WTC11 (cell line): ENCODE measurements at places on chromosomes 13 and 19. TPM values are rescaled to one million over a fixed set of nuclear protein-coding genes. Genes with fewer than 3 reads are reported as not detected.

- no peak for DNase-seq
These were observed 1.1 kb downstream of the AKAP8L start for GRCh38 chr19:15417699-15418098.

- DNase-seq: no peak
These were observed 819.5 kb downstream of the DIAPH3 start for GRCh38 chr13:59343993-59344822.

DNA sequence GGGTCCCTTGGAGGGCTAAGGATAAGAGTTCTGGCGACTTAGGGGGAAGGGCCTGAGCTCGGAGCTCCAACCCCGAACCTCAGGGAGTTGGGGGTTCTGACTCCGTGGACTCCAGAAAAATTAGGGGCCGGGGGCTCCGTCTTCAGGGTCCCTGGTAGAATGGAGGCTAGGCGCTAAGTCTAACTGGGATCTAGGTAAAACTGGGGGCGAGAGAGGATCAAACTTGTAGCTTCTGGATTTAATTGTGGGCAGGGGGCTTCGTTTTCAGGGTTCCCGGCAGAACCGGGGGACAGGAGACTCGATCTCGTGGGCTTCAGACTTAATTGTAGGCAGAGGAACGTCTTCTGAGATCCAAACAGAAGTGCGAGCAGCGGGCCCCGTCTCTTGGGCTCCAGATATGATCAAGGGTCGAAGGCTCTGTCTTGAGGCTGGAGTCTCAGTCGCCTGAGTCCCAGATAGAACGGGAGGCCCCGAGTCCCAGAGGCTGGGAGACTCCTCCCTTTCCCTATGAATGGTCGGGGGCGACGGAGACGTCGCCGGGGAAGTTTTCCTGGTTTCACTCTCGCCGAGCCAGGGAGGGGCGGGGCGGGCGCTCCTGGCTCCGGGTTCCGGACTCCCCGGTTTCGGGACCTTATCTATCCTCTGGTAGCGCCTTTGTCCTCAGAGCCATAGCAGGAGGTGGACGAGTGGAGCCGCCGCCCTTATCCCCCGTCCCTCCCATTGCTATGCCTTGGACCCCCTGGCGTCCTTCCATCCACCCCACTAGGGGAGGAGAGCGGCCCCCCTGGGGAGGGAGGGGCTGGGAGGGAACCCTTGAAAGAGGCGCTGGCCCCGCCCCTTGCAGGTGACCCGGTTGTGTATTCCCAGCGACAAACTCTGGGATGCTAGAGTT is 1.3 kb downstream of the NECTIN2 start:
- DNase-seq: peak; percentile 74

- peak; percentile 68 for DNase-seq
These were observed at the start of gene CELF5 for GRCh38 chr19:3224346-3225168. Gene CELF5, plus strand, starts transcription at chr19:3224661. Its CDS starts 79 bp downstream, at chr19:3224740.

- DNase-seq: no peak
These were observed 168.5 kb upstream of the FREM2 start for GRCh38 chr13:38518328-38518727.

- DNase-seq: no peak
These were observed 12.0 kb downstream of the LPAR6 start for GRCh38 chr13:48400850-48401291.

GRCh38 chr13:30850867-30851211 is 55.2 kb upstream of the MEDAG start:
- no peak for DNase-seq

DNA sequence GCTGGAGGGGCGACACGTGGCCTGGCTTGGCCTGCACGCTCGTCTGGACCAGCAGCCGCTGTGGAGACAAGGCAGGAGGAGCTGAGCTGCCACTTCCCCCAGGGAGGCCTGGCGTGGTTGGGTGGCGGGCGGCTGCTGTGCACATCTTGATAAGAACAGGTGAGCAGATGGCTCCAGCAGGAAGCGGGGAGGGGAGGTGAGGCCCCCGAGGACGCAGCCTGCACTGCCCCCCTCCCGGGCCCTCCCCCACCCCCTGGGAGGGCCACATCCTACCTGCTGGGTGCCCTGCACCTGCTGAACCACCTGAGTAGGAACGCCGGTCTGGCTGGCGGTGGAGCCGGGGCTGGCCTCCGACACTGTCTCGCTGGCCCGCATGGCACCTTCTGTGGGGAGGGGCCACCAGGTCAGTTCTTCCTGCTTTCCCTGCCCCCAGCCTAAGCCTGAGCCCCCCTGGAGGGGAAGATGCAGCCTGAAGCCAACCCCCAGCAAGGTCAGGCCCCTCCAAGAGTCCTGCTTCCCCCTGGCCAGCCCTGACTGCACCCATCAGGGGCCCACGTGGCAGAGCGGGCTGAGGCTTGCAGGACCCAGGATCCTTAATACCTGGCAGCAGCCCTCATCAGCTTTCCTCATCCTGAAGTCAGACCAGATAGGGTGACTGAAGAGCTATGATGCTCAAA is 22.8 kb downstream of the RFX1 start:
- no peak for DNase-seq

- no peak for DNase-seq
These were observed 575.6 kb downstream of the DIAPH3 start for GRCh38 chr13:59587971-59588716.

GRCh38 chr13:61765181-61765742 is 349.6 kb upstream of the PCDH20 start:
- no peak for DNase-seq

- no peak for DNase-seq
These were observed 148.7 kb downstream of the NALCN start for GRCh38 chr13:101267656-101268055.

GRCh38 chr13:30142486-30143211 is 164.7 kb downstream of the KATNAL1 start:
- no peak for DNase-seq

DNA sequence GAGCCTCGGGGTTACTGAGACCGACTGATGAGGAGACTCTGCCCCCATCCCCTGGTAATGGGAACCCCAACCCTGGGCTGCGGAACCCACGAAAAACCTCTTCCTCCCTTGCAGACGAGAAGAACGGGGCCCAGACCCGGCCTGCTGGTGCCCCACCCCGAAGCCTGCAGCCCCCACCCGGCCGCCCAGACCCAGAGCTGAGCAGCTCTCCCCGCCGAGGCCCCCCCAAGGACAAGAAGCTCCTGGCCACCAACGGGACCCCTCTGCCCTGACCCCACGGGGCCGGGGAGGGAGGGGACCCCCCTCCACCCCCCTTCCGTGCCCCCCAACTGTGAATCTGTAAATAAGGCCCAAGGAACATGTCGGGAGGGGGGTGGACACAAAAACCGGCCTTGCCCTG is 13.3 kb downstream of the TMEM150B start:
- no peak for DNase-seq

GRCh38 chr19:53988981-53989380 is 2.5 kb upstream of the CACNG6 start:
- DNase-seq: no peak

DNA sequence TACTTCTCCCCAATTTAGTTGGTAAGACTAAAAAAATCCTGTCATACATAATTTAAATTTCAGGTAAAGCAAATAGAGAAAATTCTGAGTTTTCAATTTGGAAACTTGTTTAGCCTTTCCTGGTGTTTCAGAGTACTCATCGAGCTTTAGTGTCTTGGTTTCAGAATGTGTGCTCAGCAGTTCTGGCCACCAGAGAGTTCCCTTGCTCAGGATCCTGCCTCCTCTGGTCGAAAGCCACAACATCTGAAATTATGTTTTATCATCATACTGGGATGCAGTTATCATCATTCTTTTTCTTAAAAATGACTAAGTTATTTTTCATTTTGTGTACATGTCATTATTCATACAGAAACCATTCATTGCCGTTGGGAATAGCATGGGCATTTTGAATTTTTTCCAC is 263.2 kb upstream of the SPRY2 start:
- DNase-seq: no peak

DNA sequence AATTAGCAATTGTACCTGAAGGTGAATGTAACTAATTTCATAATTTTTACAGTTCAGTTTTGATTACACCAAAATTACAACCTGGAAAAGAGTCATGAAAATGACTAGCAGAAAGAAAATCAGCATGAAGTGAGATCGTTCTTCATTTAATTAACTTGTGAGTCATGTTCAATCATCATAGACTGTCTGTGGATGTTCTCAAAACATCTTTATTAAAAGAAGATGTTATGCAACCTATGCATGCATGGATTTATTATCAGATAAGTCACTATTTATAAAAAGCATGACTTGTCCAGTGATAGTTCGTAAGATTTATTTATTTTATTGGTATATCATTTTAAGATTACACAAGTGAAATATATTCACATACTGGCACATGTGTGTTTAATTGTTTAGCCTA is 245.9 kb downstream of the ITGBL1 start:
- no peak for DNase-seq

GRCh38 chr19:39867133-39867532 is 21.0 kb upstream of the FBL start:
- no peak for DNase-seq

DNA sequence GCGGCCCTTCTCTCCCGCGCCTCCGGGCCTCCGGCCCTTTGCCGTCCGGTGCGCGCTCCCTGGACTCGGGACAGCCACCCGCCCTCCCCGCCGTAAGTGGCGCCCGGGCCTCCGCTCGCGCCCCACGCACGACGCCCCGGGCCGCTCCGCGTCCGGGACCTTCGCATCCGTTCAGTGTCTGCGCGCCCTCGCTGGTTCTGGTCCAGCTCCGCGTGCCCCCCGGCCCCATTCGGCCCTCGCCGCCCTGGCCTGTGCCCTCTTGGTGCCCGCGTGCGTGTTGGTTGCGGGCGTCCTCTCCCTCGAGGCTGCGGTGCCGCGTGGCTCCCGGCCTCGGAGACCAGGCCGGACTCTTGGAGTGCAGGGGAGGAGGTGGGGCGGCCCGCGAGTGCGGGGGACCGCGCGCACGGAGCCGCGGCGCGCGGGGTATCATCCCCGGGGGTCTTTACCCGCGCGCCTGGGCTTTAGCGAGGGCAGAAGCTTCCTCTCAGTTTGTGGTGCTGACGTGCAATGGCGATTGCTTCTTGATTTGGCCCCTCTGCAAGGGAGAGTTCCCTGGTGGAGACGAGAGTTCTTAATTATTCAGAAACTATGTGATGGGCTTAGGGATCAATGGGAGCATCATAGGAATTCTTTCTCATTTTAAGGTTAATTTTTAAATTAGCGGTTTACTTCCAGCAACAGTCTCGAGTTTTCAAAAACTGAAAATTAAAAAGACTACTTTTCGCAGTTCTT is 757 bp downstream of the WASF3 start:
- DNase-seq: peak; percentile 15

- DNase-seq: no peak
These were observed 5.8 kb upstream of the KMT5C start for GRCh38 chr19:55333870-55334269.

GRCh38 chr19:5644037-5644436 is 21.2 kb downstream of the SAFB start:
- DNase-seq: no peak

The LILRB1 gene
- 0.09 TPM in 1 of 3 replicates, not detected in the others for total RNA-seq

The A1BG gene
- total RNA-seq: 22.6 to 24.3 TPM (median 23.4 TPM) in 3 replicates

The GFY gene
- 0.85 to 1.4 TPM (median 0.87 TPM) in 3 replicates for total RNA-seq

The FCER2 gene
- 0.37 to 0.48 TPM (median 0.46 TPM) in 3 replicates for total RNA-seq

The ANKLE1 gene
- 9.1 to 12.9 TPM (median 10.2 TPM) in 3 replicates for total RNA-seq

The VSTM2B gene
- 1.7 to 3.2 TPM (median 2.2 TPM) in 3 replicates for total RNA-seq

The PTH2 gene
- total RNA-seq: 1.0 to 1.7 TPM (median 1.5 TPM) in 3 replicates

The FAM187B gene
- 0.16 to 0.20 TPM in 2 of 3 replicates, not detected in the other for total RNA-seq
